ENCODE measurements at places on chromosomes 12 and 14.

DNA sequence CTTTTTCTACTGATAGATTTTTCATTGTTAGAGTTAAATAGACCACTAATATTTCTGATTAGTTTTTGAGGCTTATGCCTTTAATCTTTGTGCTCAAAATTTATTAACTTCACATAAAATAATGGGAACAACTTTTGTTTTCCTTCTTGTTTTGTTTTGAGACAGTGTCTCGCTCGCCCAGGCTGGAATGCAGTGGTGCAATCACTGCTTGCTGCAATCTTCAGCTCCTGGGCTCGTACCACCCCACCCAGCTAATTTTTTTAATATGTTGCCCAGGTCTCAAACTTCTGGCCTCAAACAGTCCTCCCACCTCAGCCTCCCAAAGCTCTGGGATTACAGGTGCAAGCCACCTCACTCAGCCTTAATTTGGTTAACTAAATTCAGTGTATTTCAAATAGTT is 16.8 kb downstream of the SCFD1 start:
- no peak for DNase-seq

DNA sequence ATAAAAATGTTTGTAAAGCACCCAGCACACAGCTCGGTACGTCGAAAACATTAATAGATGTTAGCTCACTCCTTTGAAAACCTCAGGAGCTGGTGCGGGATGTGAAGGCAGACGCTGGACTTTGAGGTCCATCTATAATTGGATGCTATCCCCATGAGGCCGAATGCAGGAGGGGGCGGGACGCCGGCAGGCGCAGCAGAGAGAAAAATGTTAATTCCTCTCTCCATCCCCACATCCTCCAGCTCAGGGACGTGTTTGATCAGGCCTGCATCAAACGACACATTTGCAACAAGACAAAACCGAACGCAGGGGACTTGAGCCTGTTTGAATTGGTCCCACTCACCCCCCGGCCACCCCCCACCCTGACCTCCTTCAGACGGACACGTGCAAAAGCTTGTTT is 231.0 kb downstream of the RBM19 start:
- no peak for DNase-seq

- no peak for DNase-seq
Observed at GRCh38 chr14:36675581-36675980, 13.9 kb downstream of the PAX9 start.

DNA sequence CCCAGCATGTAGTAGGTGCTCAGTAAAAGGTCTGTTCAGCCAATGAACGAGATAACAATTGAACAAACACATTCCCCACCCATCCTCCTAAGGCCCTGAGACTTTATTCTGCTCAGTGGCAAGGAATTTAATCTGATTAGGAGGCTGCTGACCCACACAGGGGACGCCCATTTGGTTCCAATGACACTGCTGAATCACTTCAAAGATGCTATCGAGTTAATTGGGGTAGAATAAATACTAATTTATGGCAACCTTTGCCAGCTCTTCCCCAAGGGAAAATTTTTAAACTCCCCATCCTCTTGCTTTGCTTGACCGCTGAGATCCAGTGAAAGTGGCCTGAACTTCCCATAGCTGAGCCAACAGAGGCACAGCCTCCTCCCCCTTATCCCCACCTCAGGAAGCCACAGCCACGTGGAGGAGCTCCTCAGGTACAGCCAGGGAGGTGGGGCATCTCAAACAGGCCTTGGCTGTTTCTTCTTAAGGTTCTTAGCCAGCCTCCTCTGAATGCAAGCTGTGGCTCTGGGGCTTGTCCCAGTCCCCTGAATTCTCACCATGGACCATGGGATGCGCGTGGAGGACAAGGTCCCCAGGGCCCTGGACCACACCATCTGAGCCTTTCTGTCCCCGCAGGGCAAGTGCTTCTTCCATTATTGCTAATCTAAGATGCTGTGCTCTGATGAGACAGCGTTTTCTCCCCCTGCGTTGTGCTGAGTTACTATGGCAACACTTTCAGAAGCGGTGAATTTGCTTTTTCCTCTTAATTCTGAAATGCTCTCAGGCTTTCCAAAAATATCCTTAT is 26.7 kb downstream of the C14orf132 start:
- DNase-seq = no peak

GRCh38 chr14:57189070-57189469 is 79.6 kb downstream of the EXOC5 start:
- no peak for DNase-seq

GRCh38 chr12:101697197-101697929 is at the start of gene CHPT1:
Gene CHPT1, plus strand, starts transcription at chr12:101697640. Its CDS starts 222 bp downstream, at chr12:101697862.
- DNase-seq = peak; percentile 18

GRCh38 chr12:123472438-123472849 is 14.5 kb downstream of the SNRNP35 start:
- DNase-seq = no peak

DNA sequence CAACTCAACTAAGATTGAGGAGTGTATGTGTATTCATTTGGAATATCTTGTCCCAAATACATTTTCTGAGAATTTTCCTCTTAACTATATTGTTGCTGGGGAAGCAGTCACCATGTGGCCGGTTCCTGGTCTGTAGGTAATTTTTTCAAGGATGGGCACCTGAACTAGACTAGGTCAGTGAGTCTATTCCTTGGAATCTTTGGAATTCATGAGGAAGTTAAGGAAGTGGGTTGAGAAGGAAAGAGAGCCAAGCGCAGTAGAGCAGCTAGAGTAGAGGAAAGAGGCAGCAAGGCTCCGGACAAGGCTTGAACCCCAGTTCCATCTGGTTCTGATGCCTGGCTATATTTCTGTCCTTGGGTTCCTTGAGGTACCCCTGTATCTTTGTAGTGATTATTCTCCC is 183.7 kb downstream of the DACT1 start:
- no peak for DNase-seq

DNA sequence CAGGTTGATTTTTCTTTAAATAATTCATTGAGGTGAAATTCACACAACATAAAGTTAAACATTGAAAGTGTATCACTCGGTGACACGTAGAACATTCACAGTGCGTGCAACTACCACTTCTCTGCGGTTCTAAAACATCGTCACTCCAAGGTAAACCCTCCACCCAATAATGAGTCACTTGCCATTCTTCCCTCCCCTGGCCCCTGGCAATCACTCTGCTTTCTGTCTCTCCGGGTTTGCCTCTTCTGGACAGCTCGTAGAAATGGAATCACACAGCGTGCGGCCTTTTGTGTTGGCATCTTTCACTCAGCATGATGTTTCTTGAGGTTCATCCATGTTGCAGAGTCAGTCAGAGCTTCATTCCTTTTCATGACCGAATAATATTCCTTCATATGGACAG is 18.9 kb downstream of the FZD10 start:
- DNase-seq = no peak

DNA sequence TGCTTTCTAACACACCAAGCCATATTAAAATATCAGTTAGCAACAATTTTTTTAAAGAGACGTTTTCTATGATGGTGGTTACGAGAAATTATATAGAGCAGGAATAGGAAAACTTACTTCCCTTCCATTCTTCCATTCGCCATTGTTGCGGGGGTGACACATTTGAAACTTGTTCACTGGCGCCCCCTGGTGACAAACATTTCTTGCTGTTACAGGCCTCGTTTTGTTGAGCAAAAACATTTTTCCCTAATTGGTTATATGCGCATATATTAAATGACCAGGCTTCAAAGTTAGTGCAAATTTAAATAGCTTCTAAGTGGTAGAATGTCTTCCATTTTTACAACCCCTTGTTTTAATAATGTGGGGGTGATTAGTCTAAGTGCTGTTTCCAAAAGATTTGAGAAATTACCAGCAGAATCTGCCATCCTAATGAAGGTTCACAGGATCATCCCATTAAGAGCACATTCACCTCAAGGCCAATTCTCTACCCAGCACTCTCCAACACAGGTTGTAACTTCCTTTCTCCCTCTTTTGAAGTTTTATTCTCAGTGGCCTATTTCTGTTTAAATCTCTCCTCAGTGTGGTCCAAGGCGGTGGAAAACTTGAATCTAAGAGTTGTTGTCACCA is 1124.7 kb downstream of the FLRT2 start:
- no peak for DNase-seq

DNA sequence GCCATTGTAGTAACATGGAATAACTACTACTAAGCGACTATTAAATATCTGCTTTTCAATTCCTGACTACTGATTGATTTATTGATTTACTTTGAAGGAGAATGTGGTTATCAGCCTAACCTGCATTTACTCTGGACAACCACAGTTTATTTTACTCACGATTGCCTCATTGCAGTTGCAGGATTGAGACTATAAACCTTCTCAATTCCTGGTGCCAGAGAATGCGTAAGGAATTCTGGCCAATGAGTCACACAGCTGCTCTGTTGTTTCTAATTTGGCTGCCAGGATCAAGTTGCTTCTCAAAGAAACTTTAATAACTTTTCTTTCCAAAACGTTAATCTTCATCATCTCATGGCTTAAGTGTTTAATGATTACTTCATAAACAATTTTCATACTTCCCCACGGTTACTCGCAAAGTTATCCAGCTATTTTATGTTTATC is 13.1 kb upstream of the TMTC1 start:
- DNase-seq = no peak

- no peak for DNase-seq
Observed at GRCh38 chr12:89306827-89307473, 45.4 kb downstream of the DUSP6 start.

DNA sequence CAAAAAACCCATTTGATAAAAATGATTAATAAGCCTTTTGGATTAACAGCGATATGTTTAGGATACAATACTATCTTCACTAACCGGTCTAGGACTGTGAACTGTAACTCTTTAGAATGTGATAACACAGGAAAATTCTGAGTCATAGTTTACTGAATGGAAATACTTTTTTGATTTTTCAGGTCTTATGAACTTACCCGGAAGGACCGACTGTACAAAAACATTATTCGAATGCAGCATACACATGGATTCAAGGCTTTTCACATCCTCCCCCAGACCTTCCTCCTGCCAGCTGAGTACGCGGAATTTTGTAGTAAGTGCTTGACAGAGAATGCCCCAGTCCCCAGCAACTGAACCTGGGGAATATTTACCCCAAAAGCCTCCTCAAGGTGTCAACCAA is 29.0 kb downstream of the TTLL5 start:
- DNase-seq = no peak

DNA sequence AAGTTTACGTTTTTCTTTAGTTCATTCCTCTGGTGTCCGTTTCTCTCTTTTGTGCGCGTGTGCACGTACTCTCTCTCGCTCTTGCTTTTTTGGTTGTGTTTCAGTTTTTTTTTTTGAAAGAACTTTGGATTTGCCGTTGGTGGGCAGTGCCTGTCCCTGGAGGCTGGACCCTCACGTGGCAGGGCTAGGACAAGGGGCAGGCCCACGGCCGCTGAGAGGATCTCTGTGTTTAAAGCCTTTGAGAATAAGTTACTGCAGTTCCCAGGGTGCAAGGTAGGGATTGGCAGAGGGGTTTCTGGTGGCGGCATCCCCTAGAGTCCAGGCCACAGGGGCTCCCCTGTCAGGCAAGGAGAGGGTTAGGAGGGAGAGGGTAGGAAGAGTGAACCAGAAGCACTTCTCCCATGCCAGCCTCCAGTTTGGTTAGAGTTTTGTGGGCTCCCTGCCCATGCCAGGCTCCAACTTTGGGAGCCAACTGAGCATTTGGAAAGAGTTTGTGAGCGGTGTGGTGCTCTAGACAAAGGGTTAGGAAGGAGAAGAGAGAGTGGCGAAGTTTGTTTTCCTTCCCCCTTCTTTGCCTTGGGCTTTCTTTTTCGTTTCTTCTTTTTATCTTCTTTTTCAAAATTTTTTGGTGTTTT is 30.5 kb downstream of the ZFHX2 start:
- DNase-seq = no peak

DNA sequence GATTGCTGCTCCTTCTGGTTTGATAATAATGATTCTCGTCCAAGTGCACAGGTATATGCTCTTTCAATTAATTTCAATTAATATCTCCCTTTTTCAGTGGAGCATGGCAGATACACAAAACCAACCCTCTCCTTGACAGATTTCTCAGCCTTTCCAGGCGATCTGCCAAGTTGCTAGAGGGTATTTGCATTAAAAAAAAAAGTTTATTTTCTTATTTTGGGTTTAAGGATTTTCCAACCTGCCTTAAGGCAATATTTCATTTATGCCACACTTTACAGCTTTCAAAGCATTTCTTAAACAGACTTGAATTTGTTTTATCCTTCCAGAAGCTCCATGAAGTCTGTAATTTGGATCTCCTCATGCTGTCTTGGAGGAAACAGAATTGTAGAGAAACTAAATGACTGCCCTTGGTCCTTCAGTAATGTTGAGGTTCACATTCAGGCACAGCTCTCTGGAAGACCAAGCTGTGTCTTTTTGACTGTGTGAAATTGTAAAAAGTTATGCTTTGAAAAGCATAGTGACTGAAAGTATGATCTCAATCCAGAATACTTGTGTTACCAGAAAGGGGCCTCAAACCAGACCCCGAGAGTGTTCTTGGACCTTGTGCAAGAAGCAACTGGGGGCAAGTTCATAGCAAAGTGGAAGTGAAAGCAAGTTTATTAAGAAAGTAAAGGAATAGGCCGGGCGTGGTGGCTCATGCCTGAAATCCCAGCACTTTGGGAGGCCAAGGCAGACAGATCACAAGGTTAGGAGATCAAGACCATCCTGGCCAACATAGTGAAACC is 2.3 kb downstream of the DGLUCY start:
- no peak for DNase-seq

- DNase-seq = no peak
Observed at GRCh38 chr14:60632257-60632656, 17.0 kb downstream of the SIX1 start.

DNA sequence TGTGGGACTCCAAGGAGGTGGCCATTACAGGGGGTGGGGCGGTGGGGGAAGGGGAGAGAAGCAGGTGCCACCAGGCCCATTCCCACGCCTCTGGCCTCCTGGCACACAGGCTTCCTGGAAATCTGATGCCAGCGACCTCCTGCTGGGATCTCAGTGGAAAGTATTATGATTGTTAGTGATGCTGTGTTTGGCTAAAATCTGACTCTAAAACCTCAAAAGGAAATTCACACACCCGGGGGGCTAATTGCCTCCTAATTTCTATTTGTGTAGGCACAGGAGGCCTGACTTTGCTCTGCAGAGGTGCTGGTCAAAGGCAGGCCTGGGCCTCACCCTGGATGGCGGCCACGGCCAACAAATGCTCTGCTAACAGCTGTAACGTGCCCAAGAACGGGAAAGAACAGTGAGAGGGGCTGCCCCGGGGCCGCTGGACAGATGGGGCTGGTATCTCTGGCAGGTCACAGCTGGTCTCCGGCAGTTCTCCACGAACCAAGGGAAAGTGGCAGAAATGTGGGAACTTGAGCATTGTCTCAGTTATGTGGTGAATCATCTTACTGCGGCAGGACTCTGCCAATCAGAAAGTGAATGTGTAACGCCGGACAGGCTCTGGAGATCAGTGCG is 14.3 kb downstream of the FAM181A start:
- DNase-seq = no peak

- no peak for DNase-seq
Observed at GRCh38 chr12:120075034-120075616, 41.4 kb downstream of the RAB35 start.

DNA sequence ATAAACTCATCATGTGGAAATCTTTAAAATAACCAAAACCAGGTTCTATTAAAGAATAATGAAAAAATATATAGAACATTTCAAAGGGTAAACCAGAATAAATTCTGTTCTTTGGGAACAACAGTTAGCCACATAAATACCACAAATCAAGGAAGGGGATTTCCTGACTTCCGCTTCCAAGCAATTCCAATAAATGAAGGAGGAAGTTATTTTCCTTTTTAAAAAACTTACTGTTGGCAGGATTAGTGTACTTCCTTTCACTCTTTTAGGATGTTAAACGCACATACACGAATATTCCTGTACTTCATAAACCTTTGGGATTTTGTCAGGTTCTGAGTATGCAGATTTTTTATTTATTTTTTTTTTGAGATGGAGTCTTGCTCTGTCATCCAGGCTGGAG is 13.7 kb upstream of the LIMA1 start:
- no peak for DNase-seq

- DNase-seq = no peak
Observed at GRCh38 chr14:92595267-92595666, 81.7 kb downstream of the RIN3 start.

All from activated CD4-positive, CD25-positive, alpha-beta regulatory T cell (primary cell).